Right cardiac atrium (tissue), 5 donors: ENCODE measurements at places on chromosomes 5 and 9. TPM values are rescaled to one million over a fixed set of nuclear protein-coding genes. Genes with fewer than 3 reads are reported as not detected.

GRCh38 chr9:72788966-72789735 is 163.7 kb downstream of the ALDH1A1 start:
- DNase-seq, result no peak

KCNN2 gene
- total RNA-seq, result 19.0 TPM

- DNase-seq, result no peak
Measured at GRCh38 chr5:129271308-129271707, 176.8 kb downstream of the ISOC1 start.

DNA sequence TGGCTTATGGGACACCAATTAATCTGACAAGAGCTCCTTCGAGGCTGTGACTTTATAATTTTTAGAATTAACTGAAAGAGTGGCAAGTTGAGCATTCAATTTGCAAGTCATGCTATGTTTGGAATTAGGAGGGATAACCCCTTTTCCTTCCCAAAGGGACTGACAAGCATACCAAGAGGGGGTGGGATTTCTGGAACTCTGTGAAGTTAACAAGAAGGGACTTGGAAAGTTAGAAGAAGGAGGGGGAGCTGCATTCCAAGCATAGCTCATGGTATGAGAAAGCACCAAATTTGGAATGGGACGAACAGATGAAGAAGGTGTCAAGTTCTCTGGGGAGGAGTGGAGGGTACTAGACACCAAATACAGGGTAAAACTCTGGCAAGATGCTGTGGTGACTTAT is 8.9 kb upstream of the PALM2AKAP2 start:
- no peak for DNase-seq

DNA sequence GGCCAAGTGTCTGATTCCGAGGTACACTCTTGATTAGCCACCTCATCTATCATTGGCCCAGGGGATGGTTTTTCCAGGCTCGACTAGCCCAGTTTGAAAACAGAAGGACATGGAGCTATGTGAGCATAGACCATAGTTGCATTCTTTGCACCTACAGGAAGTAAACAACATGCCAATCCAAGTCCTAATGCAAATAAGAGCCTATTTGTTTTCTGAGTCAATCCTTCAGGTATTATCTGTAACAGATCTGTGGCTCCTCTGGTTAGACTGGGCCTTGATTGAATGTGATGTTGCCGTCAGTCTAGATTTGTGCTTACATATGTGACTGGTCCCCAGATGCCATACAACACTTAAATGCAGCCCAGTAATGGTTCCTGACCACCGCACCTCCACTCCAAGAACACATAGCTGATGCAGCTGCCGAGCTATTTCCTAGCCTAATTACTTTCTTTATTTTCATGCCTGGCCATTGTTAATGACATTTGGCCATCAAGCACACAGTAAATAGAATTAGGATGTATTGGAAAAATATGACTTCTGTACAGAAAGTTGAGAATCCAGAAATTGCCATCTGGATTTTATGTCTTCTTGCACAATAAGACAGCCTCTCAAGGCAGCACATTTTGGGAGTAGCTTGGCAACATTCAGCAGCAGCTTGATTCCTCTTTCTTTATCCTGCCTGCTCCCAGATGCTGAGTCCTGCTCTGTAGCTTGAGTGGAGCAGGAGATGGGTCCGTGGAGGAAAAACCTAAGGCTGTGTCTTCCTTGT is 29.5 kb upstream of the ARHGAP26 start:
- no peak for DNase-seq

PDE6A gene
- 0.06 TPM for total RNA-seq

- DNase-seq, result peak; percentile 86
Measured at GRCh38 chr5:132777209-132778069, at the start of gene SEPTIN8. TSS of gene SEPTIN8 (minus strand) at chr5:132777239. CDS start at chr5:132777137, 102 bp downstream.

- peak; percentile 11 for DNase-seq
Measured at GRCh38 chr5:1016036-1016435, 7.4 kb downstream of the NKD2 start.
